Activated CD4-positive, alpha-beta T cell treated with anti-CD3 and anti-CD28 coated beads, Interleukin-2, amount 10 ng/mL, durations not matched to agents 24 days and 14 days (primary cell): ENCODE measurements at places on chromosomes 7 and 10.

DNA sequence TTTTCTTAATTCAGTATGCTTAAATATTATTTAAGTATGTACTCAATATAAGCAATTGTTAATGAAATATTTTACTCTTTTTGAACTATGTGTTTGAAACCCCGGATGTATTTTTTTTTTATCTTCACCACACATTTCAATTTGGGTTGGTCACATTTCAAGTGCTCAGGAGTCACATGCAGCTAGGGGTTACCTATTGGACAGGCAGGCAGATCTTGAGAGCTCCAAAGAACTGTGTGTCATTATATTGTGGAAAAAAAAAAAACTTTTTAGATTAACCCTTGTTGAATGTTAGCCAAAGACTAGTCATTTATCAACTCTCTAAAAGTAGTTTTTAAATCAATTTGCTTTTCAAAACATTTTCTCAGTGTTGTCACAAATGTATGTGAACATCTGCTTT, 37.2 kb downstream of the IKZF1 start:
- no peaks in the 10 kb centered on the region for H3K27me3 ChIP-seq
- H3K4me1 ChIP-seq: peaks cover 88% of the 10 kb centered on the region
- no peak overlapping the region for H3K27ac ChIP-seq

DNA sequence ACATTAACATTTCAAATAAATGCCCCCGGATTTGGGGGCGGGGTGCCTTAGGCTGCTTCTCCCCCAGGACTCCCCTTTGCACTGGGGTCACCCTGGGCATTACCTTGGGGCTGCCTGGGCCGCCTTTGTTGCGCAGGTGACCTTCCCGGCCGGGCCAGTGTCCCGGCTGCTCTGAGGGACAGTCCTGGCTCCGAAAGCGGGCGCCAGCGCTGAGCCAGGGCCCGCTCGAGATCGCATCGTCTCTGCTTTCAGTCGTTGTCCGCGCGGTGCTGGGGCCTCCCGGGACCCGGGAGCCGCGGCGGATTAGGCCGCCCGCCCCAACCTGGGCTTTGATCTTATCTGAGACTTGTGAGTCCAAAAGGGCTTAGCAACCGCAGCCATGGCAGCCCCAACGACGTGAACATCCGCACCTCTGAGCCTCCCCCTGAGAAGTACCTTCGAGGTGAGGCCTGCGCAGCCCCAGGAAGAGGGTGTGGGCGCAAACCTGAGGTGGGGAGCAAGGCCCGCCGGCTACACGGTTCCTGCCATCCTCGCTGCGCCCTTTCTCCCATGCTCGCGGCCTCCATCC, 14.8 kb upstream of the WAPL start:
- H3K27me3 ChIP-seq: no peaks in the 10 kb centered on the region
- DNase-seq: peak; percentile 75
- peak overlapping the region; percentile 41 for H3K27ac ChIP-seq
- H3K36me3 ChIP-seq: no peaks in the 10 kb centered on the region
- H3K4me3 ChIP-seq: peak overlapping the region; percentile 73
- peaks cover 17% of the 10 kb centered on the region for H3K4me1 ChIP-seq

GRCh38 chr7:68005992-68006391, 1009.4 kb downstream of the TYW1 start:
- H3K36me3 ChIP-seq: no peaks in the 10 kb centered on the region
- no peak overlapping the region for H3K4me3 ChIP-seq
- DNase-seq: no peak
- no peaks in the 10 kb centered on the region for H3K4me1 ChIP-seq

DNA sequence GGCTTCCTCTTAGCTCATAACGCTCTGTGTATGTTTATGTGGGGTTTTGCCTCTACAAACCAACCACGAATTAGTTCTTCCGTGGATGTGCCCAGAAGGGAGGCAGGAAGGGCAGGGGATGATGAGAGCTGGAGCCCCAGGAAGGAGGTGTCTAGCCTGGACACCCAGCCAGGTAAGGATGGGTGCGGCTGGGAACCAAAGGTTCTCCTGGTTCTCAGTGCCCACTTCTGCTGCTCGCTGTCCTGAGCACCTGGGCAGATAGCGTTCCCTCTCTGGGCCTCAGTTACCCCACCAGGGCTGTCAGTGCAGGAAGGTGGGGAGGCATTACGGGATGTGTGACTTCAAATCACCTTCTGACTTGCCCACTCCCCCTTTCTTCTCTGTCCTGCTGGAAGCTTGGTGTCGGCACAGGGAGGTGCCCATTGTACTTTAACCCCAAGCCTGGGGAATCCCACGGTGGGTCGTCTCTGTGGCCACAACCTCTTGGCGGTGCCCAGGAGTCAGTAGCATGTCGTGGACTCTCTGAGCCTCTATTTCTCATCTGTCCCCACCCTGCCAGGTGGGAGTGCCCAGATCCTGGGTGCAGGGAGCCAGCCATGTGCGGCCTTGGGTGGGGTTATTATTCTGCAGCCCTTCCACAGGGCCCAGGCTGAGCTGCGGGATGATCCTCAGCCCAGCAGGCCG, 18.7 kb upstream of the PCBD1 start:
- no peaks in the 10 kb centered on the region for H3K4me1 ChIP-seq
- H3K27me3 ChIP-seq: no peaks in the 10 kb centered on the region
- no peak overlapping the region for H3K27ac ChIP-seq
- H3K36me3 ChIP-seq: no peaks in the 10 kb centered on the region
- no peak overlapping the region for H3K4me3 ChIP-seq

- no peak overlapping the region for H3K27ac ChIP-seq
- H3K36me3 ChIP-seq: no peaks in the 10 kb centered on the region
- DNase-seq: no peak
- H3K4me3 ChIP-seq: no peak overlapping the region
- H3K4me1 ChIP-seq: no peaks in the 10 kb centered on the region
These were observed 45.1 kb downstream of the TMEM26 start for GRCh38 chr10:61408105-61408504.

DNA sequence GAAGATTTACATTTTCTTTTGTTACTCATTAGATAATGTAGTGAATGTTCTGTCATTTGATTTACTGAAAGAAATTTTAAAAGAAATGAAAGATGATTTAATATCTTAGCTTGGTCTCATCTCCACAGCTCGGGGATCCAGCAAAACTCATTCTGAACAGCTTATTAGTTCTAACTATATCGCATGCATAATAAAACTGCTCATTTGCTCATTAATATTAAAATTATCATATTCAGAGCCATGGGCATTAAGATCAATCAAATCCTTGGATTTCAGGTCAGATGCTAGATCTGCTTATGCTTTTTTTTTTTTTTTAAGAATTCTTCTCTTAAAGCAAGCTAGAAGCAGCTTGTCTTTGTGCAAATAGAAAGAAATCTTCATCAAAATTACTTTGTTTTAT, 246.1 kb downstream of the FOXP2 start:
- H3K27me3 ChIP-seq: peaks cover 4% of the 10 kb centered on the region
- H3K36me3 ChIP-seq: no peaks in the 10 kb centered on the region
- DNase-seq: no peak
- H3K4me1 ChIP-seq: no peaks in the 10 kb centered on the region
- no peak overlapping the region for H3K4me3 ChIP-seq
- no peak overlapping the region for H3K27ac ChIP-seq

DNA sequence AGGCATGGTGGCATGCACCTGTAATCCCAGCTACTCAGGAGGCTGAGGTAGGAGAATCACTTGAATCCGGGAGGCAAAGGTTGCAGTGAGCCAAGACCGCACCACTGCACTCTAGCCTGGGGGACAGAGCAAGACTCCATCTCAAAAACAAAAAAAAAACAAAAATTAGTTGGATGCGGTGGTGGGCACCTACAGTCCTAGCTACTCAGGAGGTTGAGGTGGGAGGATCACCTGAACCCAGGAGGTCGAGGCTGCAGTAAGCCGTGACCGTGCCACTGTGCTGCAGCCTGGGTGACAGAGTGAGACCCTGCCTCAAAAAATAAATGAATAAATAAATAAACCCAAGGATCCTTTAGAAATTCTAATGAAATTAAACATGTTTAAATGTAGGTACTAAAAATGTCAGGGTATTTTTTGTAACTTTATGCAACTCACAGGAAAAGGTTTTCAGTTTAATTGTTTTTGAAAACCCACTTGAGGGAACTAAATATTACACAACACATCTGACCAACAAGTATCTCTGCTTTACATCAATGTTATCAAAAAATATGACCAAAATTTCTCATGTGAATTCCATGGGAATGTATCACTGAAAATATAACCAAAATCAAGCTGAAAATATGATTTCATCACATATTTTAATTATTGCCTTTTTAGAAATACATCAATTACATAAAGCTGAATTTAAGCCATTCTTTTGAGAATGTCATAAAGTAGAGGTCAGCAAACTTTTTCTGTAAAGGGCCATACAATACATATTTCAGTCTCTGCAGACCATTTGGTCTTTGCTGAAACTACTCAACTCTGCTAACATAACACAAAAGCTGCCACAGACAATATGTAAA, 23.9 kb downstream of the UPF2 start:
- no peaks in the 10 kb centered on the region for H3K27me3 ChIP-seq
- H3K27ac ChIP-seq: no peak overlapping the region
- H3K4me1 ChIP-seq: peaks cover 14% of the 10 kb centered on the region
- no peak overlapping the region for H3K4me3 ChIP-seq
- no peak for DNase-seq

DNA sequence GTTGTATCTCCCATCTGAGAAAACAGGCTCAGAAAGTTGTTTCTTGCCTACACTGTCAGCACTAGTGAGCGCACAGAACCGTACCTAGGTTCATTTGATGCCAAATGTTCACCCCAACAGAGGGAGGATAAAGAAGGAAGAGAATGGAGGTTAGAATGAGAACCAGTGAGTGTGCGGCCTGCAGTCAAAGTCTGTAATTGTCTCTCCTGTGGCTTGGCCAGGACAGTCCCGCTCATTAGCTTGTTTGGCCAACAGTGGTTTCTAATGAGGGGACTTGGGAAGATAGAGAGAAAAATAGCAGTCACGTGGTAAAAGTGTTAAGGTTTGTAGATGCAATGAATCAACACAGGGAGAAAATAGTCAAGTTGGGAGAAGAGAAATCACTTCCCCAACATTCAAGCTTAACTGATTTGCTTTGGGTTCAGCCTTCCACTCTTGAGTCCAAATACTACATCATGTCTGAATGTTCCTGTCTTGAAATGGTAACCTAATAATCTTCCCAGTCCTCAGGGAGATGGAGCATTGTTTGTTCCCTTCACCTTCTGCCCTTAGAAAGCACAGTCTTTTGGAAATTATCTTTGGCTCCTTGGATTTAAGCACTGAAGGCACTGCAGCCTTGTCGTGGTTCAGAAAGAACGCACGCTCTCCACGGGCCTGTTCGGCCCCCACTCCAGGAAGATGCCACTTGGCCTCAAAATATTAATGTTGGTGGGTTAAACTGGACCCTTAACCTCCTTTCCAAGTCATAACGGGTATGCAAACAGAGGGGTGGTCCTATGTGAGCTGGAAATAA, 360.4 kb upstream of the ZNF32 start:
- no peak overlapping the region for H3K27ac ChIP-seq
- peaks cover 2% of the 10 kb centered on the region for H3K27me3 ChIP-seq
- DNase-seq: peak; percentile 23
- no peaks in the 10 kb centered on the region for H3K36me3 ChIP-seq

GRCh38 chr7:29557954-29558353, 5.7 kb upstream of the PRR15 start:
- H3K27ac ChIP-seq: no peak overlapping the region
- no peaks in the 10 kb centered on the region for H3K36me3 ChIP-seq
- peaks cover 37% of the 10 kb centered on the region for H3K27me3 ChIP-seq
- no peak for DNase-seq
- H3K4me1 ChIP-seq: no peaks in the 10 kb centered on the region

DNA sequence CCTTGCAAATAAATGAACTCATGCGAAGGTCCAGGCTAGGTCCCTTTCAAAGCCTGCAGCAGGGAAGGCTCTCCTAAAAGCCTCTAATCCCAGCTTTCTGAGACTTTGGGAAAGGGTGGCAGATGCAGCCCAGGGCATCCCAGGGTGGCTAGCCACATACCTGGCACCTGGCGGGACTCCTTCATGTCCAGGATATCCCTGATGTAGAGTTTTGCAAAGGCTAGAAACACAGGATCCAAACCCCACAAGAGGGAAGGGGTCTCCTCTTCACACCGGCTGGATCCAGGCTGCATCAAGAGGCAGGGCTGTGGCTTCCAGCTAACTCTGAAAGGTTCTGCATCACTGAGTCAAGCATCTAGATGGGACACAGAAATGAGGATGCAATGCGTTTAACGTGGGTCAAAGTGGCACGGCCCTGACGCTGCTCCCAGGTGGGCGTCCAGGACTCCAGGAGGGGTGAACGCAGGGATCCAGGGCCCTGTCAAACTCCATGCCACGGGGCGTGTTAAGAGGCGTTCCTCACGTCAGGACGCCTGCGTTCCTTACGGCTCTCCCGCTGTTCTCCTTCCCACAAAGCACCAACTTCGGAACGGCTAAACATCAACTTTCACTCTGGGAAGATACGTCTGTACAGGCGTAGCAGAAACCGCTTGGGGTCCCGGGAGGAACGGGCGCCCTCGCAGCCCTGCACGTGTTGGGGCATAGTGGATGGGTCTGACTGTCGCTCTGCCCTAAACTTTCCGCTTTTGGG, 507 bp downstream of the STN1 start:
- no peaks in the 10 kb centered on the region for H3K27me3 ChIP-seq
- H3K4me1 ChIP-seq: peaks cover 40% of the 10 kb centered on the region
- no peak for DNase-seq
- peak overlapping the region; percentile 97 for H3K4me3 ChIP-seq

GRCh38 chr7:103524042-103524907, 78.3 kb upstream of the SLC26A5 start:
- no peaks in the 10 kb centered on the region for H3K4me1 ChIP-seq
- H3K27ac ChIP-seq: no peak overlapping the region
- no peak overlapping the region for H3K4me3 ChIP-seq
- H3K36me3 ChIP-seq: no peaks in the 10 kb centered on the region
- H3K27me3 ChIP-seq: peaks cover 5% of the 10 kb centered on the region
- DNase-seq: no peak

DNA sequence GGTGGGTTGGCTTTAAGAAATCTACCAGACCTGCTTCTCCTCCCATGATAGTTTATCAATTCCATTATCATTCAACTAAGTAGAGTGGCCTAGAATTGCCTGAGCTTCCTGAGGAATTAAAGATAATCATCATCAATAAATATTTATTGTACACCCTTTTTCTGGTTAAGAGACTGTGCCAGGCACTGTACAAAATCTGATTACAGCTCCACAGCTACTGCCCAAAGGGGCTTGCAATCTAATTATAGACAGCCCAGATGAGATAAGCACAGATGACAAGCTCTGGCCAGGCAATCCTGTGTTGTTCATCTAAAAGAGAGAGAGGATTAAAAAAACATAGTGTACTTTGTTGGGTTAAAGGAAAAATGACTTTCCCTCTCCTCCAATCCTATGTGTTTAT, 586.4 kb downstream of the GATA3 start:
- H3K4me1 ChIP-seq: no peaks in the 10 kb centered on the region
- H3K27me3 ChIP-seq: no peaks in the 10 kb centered on the region
- DNase-seq: no peak
- H3K27ac ChIP-seq: no peak overlapping the region
- H3K36me3 ChIP-seq: no peaks in the 10 kb centered on the region
- H3K4me3 ChIP-seq: no peak overlapping the region

DNA sequence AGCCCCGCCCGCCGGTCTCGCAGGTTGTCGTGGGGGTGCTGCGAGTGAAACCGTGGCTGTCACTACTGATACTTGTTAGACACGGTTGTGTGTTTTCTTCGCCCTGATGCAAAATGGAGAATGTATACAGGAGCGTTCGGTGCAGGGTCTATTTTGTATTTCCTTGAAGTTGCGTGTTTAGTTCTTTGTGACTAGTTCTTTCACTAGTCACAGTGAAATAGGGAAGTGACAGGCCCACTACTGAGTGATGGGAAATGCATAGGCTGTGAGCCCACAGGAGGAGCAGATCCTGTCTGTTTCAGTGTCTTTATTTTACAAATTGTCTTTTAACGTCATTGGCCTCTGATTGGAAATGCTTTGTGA, 675 bp downstream of the ABRAXAS2 start:
- H3K27me3 ChIP-seq: peaks cover 8% of the 10 kb centered on the region
- no peaks in the 10 kb centered on the region for H3K36me3 ChIP-seq
- H3K4me1 ChIP-seq: peaks cover 14% of the 10 kb centered on the region
- peak overlapping the region; percentile 95 for H3K4me3 ChIP-seq
- peak; percentile 74 for DNase-seq
